Fibroblast of skin of right quadriceps (primary cell): ENCODE measurements at places on chromosomes 6 and 20.
A peak's percentile ranks its signal among the peaks of the same experiment; 100 is the strongest.

- DNase-seq, result no peak
These were observed 36.4 kb upstream of the RNF144B start for GRCh38 chr6:18350712-18351111.

- DNase-seq, result no peak
These were observed 104.8 kb upstream of the SIRPA start for GRCh38 chr20:1790386-1790785.

DNA sequence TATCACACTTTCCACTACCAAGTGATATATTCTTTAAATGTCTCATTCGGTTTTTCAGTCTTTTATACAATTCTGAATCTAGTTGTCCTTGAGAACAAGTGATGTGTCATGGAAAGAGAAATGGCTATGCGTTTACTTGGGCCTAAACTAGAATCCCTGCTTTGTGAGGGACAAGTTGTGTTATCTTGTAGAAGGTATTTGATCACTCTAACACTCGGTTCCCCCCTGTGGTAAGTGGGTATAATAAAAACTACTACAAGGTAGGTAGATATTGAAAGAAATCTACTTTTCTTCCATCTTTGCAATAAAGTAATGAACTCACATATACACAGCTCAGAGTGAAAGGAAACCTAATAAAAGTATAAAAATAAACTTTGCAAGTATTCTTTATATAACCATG, 108.9 kb downstream of the MANEA start:
- DNase-seq, result no peak

DNA sequence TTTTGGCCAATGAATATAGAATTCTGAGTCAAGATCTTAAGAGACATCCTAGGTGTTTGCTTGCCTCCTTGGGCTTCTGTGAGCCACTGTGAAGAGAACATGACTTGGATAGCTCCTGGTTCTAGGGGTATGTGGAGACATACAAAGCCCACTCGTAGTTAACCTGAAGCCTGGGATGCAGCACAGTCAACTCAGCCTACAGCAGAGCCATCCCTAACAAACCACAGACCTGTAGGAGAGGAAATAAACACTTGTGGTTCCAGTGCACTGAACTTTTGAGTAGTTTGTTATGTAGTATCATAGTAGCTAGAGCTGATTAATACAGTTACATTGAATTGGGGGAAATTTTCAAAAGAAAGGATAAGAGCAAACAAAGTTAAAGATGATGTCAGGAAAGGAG, 474.4 kb upstream of the HSF2 start:
- peak; percentile 2 for DNase-seq

DNA sequence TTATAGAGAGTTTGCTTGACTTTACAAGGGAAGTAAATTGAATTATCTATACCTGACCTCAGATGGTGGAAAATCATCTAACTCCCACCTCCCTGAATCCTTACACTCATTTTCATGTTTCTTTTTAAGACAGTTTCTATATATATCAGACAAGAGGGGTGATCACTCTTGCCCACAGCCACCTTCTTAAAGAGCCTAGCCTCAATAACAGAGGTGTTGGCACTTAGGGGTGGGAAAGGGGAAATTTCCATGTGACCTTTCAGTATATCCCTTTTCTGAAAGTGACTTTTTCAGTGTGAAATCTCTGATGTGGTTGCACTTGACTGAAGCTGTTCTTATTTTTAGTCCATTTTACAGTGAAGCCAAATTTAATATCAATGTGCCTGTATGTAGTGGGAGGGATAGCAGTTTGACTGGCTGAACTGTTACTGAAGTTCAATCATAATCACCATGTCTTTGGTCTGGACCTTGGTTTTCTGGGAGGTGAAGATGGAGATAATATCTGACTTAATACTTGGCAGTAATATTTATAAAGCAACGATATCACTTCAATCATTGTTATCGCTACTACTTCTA, 141.3 kb downstream of the MAP3K7 start:
- no peak for DNase-seq

- peak; percentile 8 for DNase-seq
These were observed 42.4 kb downstream of the POPDC3 start for GRCh38 chr6:105137388-105137787.

DNA sequence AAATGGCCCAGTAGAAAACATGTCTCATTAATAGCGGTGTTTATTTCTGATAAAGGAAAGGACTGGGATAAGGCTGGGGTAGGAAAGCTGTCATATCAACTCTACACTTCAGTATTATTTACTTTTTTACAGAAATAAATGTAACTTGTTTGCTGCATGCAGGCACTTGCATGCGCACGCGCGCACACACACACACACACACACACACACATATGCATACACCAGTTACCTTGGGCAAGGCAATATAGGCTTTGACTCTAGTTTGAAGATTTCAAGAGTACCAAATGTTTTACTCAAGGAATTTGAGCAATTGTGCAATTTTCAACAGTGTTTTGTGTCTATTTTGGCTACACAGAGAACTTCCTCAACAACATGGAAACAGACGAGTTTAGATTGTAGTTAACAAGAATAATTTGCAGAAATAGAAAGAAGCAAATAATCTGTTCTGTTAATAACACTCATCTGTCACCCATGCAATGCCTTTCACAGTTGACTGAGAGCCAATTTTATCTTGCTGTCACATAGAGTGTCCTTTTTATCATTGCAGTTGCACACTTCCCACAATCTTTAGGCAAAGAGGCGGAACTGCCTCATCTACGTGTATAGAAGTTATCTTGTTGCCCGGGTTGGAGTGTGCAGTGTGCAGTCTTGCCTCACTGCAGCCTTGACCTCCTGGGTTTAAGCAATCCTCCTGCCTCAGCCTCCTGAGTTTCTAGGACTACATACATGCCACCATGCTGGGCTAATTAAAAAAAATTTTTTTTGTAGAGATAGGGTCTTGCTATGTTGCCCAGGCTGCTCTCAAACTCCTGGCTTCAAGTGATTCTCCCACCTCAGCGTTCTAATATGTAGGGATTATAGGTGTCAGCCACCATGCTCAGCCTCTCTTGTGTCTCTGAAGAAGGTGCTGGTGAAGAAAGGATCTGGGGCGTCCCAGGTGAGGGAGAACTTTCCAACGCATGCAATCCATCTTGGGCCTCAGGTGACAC, 74.8 kb upstream of the SHLD1 start:
- DNase-seq, result no peak

- no peak for DNase-seq
These were observed 41.3 kb upstream of the NAA20 start for GRCh38 chr20:19975901-19976300.

DNA sequence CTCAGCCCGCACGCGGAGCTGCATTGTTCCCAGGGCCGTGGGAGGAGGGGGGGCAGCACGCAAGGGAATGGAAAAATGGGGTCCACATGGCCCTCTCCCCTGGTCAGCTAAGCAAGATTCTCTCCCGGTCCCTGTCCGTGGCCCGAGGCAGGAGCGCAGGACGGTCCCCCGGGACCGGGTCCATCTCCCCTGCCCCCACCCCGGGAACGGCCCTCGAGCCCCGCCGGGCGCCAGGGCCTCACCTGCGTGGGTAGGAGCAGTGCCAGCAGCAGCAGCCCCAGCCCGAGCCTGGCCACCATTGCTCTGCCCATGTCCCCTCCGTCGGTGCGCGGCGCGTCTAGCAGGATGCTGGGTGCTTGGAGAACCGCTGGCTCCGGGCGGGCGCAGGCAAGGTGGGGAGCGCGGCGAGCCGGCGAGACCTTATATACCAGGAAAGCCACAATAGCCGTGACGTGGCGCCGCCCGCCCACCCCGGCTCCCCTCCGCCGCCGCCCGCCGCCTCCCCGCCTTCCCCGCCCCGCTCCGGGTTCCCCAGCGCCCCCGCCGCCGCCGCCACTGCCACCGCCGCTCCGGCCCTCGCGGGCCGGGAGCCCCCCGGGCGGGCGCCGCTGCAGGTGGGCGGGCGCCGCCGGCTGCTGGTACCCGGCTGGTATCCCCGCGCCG, at the start of gene CD24:
CD24 (minus strand) TSS at position 394 of the 663 bp plus-strand sequence; CDS start at position 311, 83 bp downstream.
- DNase-seq, result no peak

- peak; percentile 89 for DNase-seq
These were observed at the start of gene DSE for GRCh38 chr6:116370760-116371119. TSS of gene DSE (plus strand) at chr6:116370947. CDS start at chr6:116399251, 28,304 bp downstream.

DNA sequence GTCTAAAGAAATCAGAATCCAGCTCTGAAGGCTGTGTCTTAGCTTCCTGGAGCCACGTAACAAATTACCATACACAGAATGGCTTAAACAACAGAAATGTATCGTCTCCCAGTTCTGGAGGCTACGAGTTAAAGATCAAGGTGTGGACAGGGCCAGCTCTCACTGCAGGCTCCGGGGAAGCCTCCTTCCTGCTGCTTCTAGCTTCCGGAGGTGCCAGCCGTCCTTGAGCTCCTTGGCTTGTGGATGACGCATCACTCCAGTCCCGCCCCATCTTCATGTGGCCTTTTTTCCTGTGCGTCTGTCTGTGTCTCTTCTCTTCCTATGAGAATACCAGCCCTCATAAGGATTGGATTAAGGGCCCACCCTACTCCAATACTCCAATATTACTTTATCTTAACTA, 319.1 kb upstream of the QKI start:
- no peak for DNase-seq

GRCh38 chr6:39555136-39555535, 170.1 kb downstream of the KIF6 start:
- no peak for DNase-seq

- no peak for DNase-seq
These were observed 66.4 kb upstream of the KIF13A start for GRCh38 chr6:18053555-18054445.

GRCh38 chr6:21309807-21310221, 283.7 kb upstream of the SOX4 start:
- no peak for DNase-seq

- DNase-seq, result no peak
These were observed 54.3 kb upstream of the BACH2 start for GRCh38 chr6:90350689-90351554.

- peak; percentile 58 for DNase-seq
These were observed 118.3 kb downstream of the STXBP5 start for GRCh38 chr6:147322299-147323162.

GRCh38 chr6:145086197-145086596, 649.1 kb downstream of the EPM2A start:
- DNase-seq, result peak; percentile 73

- no peak for DNase-seq
These were observed 161.4 kb upstream of the PMEPA1 start for GRCh38 chr20:57871237-57871632.

DNA sequence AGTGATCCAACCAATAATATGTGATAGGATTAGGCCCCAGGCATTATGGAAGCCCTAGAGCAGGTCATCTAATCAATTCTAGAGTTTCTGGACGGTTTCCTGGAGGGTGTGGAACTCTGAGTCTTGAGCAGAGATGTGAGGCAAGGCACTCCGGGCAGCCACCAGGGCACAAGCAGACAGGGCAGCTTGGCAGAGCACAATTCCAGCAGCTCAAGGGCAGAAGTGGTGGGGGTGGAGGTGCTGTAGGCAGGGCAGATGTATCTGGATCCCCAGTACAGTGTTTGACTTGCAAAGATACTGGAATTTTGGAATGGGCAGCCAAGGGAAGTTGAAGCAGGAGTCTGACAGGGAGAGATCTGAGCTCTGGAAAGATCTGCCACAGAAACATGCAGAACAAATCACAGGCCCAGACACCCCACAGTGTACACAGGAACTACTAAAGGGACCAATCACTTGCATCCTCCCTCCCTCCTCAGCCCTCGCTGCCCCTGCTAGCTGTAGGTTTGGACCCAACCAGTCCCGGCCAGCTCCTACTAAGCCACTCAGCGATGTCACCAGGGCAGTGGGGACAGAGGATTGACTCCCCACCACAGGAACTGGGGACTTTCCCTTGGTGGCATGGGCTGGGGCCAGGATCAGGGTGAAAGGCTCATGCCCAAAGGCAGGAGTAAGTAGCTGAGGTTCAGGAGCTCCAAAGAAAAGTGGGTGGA, 47.0 kb downstream of the TFEB start:
- no peak for DNase-seq

DNA sequence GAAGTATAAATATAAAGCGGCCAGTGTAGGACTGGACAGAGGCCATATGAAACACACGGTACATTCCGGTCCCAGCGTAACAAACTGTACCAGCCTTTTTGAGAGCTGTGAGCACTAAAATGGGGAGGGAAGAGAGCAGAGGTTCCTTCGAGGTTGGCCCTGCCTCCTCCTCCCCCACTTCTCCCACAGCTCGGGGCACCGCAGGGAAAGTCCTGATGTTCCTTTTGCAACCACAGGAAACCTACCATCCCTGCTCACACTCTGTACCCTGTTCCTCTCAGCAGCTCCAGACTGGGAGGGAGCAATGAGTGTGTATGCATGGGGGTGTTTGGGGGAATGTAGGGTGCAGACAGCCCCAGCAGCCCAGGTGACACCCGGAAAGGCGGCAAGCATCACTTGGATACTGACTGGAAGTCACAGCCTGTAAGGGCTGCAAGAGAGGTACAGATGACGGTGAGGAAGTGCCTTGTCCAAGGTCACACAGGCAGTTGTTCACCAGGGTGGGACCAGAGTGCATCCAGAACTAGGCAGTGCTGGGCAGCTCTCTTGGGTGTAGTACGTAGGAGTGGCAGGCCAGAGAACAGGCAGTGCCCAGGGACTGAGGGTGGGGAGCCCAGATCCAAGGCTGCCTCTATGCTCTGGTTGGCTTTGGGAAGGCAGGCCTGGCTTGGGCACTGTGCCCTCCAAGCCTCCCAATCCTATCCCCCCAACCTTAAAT, 11.0 kb upstream of the ARMC12 start:
- no peak for DNase-seq

GRCh38 chr6:39056191-39056590, 7.6 kb downstream of the GLP1R start:
- no peak for DNase-seq

- DNase-seq, result peak; percentile 47
These were observed 12.8 kb upstream of the ZNF217 start for GRCh38 chr20:53606364-53606985.

- DNase-seq, result peak; percentile 42
These were observed 21.3 kb upstream of the TBX18 start for GRCh38 chr6:84785671-84786070.

GRCh38 chr6:1615853-1616420, 6.2 kb downstream of the FOXC1 start:
- DNase-seq, result no peak

- DNase-seq, result peak; percentile 71
These were observed 112.0 kb upstream of the COL21A1 start for GRCh38 chr6:56359201-56359899.

DNA sequence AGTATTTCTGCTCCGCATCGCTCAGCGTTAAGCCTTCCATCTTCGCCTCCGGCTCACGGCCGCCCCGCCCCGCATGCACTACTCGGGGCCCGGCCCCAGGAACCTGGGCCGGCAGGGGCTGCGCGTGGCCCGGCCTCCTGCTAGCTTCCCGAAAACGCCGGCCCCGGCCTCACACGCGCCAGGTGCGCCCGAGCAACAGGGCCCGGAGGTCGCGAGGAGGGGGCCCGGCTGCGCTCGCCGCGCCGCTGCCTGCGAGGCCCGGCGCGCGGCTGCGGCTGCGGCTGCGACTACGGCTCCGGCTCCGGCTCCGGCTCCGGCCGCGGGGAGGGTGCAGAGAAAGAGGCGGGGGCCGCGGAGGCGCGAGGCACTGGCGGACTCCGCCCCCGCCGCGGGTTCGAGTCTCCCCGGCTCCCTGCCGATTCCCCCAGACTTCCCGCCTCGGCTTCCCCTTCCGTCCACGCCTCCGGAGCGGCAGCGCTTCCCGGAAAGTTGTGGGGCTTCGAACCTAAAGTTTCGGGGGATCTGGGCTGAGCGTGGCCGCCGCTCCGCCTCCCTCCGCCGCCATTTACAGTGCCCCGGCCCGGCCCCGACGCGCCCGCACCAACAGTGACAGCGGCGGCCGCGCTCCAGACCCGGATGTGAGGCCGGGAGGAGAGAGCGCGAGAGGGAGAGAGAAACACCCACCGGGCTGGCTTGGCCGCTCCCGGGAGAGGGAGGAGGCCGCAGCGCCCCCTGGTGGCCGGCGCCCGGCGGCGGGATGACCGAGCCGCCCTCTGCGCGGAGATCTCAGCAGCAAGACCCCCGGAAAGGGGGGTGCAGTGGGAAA, at the start of gene REPS1:
REPS1 (minus strand) TSS at position 611 of the 826 bp plus-strand sequence; CDS start at position 40, 571 bp downstream.
- DNase-seq, result peak; percentile 90

GRCh38 chr6:89217299-89217910, at the start of gene GABRR1:
TSS of gene GABRR1 (minus strand) at chr6:89217358. CDS start at chr6:89217322, 36 bp downstream.
- DNase-seq, result no peak
